ENCODE measurements at places on chromosomes 3 and 15. TPM values are rescaled to one million over a fixed set of nuclear protein-coding genes. Genes with fewer than 3 reads are reported as not detected.
A peak's percentile ranks its signal among the peaks of the same experiment; 100 is the strongest.

GRCh38 chr3:151548195-151548594 is 87.3 kb upstream of the IGSF10 start:
- no peak for DNase-seq

GRCh38 chr3:44845528-44846520 is 15.9 kb upstream of the TMEM42 start:
- peak; percentile 86 for DNase-seq

GRCh38 chr3:156819842-156820691 is 6.1 kb upstream of the LEKR1 start:
- DNase-seq, result no peak

GRCh38 chr15:76196269-76197231 is 114.7 kb downstream of the ETFA start:
- peak; percentile 93 for DNase-seq

DNA sequence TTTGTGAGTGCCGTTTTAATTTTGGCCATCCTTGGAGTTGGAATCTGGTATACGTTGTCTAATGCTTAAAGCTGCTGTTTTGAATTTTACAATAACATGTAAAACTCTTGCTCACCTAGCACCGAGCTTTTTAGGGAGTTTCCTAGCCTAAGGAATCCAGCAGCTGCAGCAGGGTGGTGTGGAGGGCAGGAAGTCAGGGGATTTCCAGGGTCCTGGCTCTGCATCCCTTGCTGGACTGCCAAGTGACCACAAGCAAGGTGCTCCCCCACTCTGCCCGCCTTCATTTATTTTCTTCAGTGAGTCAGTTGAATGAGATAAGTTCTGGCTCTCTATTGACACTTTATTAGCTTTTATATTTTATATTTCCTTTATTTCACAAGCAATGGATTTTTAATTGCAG is 113.7 kb downstream of the ATG7 start:
- DNase-seq, result no peak

DNA sequence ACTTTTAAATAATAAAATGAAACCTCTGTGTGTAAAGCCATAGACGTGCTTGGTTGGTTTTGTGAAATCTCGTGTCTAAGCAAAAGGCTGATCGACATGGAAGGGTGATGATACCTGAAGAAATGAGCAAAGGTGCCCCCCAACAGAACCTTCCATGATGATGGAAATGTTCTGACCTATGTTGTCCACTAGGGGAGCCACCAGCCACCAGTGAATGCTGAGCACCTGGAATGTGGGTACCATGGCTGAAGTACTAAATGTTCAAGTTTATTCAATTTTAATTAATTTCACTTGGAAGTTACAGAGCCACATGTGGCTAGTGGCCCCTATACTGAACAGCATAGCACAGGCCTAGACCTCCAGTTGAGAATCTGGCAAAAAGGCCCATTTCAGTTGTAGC is 158.8 kb downstream of the POLR2M start:
- no peak for DNase-seq

DNA sequence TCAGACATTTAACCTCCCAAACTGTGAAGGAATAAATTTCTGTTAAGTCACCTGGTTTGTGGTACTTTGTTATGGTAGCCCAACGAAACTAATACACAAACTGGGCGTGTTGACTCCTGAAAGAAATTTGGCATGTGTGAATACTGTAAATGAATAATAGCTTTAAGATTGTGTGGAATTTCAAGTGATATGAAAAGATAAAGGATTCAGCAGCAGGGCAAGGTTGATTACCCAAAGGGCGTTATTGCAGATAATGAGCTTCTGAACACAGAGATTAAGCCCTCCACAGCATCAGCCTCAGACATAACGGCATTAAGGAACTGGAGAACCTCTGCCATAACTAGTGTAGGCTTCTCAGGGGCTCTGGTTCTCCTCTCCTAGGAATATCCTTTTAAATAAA is 451.5 kb upstream of the NECTIN3 start:
- no peak for DNase-seq

- no peak for DNase-seq
These were observed 205.8 kb downstream of the ZIC4 start for GRCh38 chr3:147200545-147200944.

DNA sequence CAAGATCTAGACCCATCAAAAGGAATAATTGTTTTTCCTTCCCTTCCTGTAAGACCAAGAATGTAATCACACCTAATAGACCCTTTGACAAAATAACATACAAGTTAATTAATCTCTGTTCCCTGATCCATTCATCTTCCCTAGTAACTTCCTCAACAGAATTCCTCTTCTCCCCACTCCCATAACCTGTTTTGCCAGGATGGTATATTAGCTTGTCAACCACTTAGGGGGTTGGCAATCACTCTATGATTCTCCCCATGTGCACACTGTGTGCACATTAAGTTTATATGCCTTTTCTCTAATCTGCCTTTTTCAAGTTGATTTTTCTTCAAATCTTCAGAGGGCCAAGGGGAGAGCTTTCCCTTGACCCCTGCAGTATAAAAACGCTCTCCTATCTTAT is 2.7 kb upstream of the ATP11B start:
- DNase-seq, result no peak

- DNase-seq, result no peak
These were observed 49.5 kb downstream of the TP63 start for GRCh38 chr3:189680723-189681122.

DNA sequence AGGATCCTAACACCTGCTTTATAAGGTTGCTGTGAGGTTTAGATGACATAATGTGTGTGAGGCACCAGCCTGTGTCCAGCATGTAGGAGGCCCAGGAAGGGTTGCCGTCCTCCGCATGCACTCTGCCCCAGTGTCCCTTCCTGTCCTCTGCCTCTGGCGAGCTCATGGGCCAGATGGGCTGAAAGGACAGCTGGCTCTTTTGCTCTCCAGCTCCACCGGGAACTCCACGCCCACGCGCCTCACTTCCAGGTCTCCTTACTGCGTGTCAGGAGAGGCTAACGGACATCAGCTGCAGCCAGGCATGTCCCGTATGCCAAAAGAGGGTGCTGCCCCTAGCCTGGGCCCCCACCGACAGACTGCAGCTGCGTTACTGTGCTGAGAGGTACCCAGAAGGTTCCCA is 12.2 kb downstream of the MUC20 start:
- no peak for DNase-seq

SEMA3F gene
- 46.9 TPM for total RNA-seq

MGLL gene
- total RNA-seq, result not detected

ZNF80 gene
- not detected for total RNA-seq

IGSF11 gene
- not detected for total RNA-seq

ZKSCAN7 gene
- total RNA-seq, result 3.2 TPM

TMEM45A gene
- total RNA-seq, result 4.7 TPM

EIF3J gene
- total RNA-seq, result 101 TPM

CELF6 gene
- total RNA-seq, result 0.18 TPM

PLD1 gene
- total RNA-seq, result not detected
